Cortex of kidney (tissue), 1 donor: ENCODE measurements at places on chromosomes 3 and 15.

DNA sequence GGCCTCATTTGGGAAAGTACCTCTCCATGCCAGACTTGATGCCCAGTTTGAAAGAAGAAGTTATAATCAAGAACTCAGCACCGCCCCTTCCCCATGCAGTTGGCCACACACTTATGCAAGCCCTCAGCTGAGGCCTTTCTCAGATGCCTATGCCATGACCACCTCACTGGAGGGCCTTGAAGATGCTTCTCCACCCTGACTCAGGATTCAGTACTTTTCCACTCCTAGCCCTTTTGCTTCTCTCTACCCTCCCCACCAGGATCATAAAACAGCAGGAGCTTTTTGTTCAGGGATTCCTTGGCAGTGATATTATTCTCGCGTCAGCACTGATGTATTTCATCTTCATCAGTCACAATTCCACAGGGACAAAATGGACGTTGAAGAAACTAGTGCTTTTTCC, 313.5 kb downstream of the PYDC2 start:
- no peak for DNase-seq

- DNase-seq, result no peak
These were observed 21.2 kb upstream of the TM4SF4 start for GRCh38 chr3:149453140-149453805.

GRCh38 chr15:81296186-81296585, 27.8 kb downstream of the STARD5 start:
- no peak for DNase-seq

- DNase-seq, result no peak
These were observed 32.9 kb upstream of the CTSH start for GRCh38 chr15:78977591-78978347.

- no peak for DNase-seq
These were observed 6.7 kb downstream of the CAPN3 start for GRCh38 chr15:42365921-42366550.

DNA sequence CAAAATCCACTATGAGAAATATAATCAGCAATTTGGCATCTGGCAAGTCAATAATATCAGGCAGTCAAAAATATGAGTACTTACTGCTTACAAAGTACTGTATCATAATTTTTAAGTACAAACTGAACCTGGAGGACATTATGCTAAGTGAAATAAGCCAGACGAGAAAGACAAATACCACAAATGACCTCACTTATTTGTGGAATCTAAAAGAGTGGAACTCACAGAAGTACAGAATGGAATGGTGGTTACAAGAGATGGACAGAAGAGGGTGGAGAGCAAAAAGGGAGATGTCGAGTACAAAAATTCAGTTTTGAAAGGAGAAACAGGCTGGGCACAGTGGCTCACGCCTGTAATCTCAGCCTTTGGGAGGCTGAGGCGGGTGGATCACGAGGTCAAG, 12.4 kb downstream of the PCYT1A start:
- no peak for DNase-seq

DNA sequence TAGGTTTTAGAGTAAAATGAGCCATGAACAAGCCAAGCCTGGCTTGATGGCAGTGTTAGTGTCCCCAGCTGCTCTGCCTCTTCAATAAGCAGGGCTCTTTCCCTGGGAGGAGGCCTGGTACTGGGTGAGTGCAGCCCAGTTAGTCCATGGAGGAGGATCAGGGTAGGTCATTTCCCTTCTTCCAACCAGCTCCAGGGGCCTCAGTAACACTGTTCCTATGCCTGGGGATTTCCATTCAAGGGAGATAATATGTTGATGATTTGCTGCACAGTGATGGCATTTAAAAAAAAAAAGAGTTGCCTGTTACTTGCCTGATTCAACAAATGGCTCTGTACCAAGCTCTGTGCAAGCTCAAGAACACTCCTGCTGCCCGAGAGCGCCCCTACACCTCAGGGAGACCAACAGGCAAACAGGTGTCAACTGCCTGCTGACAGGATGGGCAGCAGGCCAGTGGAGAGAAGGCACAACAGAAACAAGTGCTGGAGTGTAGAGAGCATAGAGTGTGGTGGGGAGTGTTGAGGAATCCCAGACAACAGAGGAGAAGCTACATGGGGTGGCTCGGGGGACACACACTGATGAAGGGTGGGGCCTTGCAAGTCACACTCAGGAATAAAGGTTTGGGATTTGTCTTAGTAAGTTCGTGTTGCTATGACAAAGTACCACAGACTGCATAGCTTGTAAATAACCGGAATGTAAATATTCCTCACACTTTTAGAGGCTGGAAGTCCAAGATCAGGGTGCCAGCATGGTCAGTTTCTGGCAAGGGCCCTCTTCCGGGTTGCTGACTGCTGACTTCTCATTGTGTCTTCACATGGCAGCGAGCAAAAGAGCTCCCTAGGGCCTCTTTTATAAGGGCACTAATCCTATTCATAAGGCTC, 78.6 kb upstream of the PXYLP1 start:
- DNase-seq, result no peak

DNA sequence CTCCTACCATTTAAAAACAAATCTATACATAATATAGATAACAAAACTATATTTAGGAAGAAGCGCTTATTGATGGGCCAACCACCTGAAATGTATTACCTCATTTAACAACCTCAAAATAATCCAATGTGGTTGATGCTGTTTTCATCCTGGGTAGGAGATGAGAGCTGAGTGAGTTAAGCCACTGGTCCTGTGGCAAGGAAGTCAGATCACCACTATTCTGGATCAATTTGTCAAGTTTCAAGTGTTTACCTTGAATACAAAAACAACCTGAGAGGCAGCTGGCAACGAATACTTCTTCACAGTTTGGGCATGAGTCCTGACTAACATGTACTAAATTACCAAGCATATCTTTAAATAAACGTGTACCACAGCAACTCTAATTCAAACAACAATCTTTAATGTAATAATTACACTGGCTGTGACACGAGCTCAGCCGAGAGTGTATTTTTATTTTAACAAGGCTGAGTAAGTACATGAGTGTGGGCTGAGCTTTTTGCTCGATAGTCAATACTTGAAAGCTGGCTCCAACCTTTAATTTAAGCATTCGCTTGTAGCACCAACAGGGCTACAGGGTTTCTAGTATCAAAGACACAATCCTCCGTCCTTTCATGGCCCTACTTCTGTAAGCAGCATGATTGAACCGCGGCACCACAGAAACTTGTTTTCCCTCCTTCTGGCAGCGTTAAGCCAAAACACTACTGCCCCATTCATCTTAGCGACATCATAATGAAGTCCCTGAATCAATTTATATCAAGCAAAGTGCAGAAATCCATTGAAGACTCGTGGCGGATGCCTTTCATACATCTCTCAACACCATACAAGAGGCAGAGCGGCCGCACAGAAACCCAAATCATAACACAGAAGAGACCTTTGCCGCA, 93.8 kb upstream of the ICE2 start:
- DNase-seq, result no peak

- DNase-seq, result no peak
These were observed 148.0 kb upstream of the LRTM1 start for GRCh38 chr3:55075846-55076245.

- DNase-seq, result no peak
These were observed 73.1 kb downstream of the OXSM start for GRCh38 chr3:25863011-25863415.

DNA sequence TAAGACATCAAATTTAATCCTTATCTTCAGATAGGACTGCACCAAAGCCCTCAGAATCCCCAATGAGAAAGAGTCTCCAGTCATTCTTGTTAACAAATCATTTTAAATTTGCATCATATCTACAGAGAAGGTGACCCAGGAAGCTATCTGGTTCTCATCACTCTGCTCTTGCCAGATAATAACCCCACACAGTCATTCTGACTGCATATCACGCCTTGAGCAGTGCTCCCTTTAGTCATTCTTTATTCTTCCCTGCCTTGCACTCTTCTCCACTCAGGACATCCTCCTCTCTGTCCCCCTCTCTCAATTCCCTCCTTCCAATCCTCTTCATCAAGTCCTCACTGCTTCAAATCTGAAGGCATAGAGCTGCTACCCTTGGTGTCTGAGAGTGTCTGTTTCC, 83.7 kb upstream of the COL6A6 start:
- DNase-seq, result no peak

- no peak for DNase-seq
These were observed 24.9 kb downstream of the ALS2CL start for GRCh38 chr3:46668591-46668990.
